ENCODE measurements at places on chromosomes 5 and 9.

DNA sequence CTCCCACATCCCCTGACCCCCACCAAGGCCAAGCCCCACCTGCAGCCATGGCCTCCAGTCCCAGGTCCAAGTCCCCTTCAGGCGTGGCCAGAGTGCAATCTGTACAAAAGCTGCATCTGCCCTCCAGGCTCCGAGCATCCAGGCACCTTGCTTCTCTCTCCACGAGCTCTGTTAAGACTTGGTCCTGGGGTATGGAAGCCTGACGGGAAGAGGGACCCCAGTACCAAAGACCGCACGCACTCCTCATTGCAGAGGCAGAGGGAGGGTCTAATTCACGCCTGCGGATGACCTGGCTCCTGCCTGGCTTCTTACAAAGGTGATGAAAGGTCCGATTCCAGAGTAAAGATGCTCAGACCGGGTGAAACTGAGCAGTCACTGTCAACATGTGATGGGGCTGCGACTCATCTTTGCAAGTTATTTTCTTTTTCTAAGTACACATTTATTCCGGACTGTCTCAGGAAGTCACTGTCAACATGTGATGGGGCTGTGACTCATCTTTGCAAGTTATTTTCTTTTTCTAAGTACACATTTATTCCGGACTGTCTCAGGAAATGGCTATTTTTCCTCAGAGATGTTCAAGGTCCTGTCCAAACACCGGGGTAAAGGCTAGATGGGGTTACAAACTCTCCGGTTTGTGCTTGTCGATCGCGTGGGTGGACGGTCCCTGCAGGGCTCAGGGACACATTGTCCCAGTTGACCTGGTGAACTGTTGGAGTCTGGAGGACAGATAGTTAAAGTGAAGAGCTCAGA, 252.0 kb upstream of the IRX4 start:
- no peak for DNase-seq

DNA sequence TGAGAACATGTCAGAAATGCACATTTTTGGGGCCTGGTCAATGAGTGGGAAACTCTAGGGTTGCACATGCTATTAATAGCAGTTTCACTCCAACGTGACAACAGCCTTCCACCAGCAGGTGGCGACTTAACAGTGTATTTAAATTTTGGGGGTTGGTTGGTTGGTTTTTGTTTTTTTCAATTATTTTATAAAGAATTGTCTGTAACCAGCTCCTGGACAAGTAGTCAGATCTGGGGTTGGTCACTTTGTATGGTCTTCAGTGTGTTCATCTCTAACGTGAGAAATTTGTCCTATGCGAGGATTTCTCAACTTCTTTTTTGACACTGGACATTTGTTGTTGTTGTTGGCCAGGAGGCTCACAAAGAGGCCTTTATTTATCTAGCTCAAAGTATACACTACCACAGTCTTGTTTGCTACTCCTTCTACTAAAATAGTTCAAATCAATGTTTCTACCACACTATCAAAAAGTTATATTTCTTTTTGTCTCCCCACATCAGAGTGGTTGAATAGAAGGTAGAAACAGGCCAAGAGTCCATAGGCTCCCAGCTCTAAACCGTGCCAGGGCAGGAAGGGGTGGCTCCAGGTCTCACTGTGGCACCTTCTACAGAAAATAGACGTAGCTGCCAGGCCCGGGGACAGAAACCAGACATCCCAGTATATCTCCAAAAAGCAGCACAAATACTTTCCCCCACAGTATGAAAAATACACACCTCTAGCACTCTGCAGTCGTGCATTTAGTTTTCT, 110.4 kb downstream of the TRPM6 start:
- no peak for DNase-seq

- DNase-seq: no peak
Measured at GRCh38 chr5:61230492-61230891, 68.2 kb upstream of the SMIM15 start.

DNA sequence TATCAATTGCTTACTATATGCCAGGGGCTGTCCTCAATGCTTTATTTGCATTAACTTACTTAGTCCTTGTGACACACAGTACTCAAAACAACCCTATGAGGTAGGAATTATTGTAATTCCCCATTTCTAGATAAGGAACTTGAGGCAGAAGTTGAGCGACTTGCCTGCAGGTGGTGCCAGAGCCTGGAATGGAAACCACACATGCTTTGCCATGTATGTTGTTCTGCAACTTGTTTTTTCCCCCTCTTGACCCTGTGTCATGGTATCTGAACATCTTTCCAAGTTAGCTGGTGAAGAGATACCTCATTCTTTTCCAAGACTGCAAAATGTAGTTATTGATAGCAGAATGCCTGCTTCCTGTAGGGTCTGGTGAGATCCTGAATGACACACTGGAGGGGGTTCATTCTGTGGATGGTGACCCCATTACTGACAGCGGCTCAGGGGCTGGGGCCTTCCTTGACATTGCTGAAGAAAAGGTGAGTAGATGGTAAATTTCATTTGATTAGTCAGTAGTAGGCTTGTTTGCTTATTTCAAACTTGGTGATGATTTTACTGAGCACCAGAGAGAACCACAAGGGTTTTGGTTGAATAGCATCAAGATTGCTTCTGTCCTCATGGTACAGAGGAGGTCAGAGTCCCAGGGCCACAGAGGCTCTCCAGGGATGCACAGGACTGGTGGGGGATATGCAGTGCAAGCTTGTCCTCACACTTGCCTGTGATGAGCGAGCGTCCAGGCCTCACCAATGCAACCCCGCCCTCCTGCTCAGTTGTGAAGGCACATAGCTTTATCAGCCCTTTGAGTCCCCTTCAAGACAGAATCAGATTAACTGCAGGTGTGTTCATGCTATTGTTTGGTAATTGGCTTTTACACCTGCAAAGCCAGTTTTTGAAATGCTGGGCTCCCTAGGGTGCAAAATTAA, 57.0 kb downstream of the COL15A1 start:
- DNase-seq: no peak

DNA sequence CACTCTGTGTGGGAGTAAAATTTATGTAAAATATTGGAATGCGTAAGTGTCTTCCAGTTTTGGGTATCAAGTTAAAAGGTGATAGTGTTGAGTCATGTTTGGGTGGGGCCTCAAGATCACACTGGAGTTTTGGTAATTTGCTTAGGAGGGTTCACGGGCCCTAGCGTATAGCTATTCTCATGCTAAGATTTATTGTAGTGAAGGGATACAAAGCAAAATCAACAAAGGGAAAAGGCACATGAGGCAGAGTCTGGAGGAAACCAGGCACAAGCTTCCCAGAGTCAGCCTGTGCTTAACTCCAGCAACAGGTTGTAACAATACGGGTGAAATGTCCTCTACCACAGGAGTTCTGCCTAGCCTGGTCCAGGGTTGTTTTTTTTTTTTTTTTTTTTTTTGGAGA, 20.2 kb downstream of the HSPA4 start:
- DNase-seq: no peak

- DNase-seq: no peak
Measured at GRCh38 chr5:96807075-96807654, 580 bp downstream of the ERAP1 start.

- no peak for DNase-seq
Measured at GRCh38 chr5:29131285-29131684, 2062.2 kb upstream of the CDH6 start.

DNA sequence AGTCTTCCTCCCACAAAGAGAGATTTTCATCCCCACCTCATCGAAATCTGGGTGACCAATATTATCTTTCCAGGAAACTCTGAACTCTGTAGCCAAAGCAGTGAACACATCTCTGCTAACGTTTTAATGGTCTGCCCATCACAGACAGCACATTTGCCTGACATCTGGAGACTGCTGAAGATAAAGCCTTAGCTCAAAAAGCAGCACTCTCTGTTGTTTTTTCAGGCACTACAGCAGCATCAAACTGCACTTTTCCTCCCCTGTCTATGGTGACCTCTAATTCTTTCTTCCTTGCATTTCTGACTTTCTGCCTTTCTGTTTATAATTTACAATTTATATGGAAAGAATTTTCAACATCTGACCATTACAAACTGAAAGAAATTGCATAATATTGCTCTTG, 66.8 kb downstream of the RAB3C start:
- DNase-seq: no peak

DNA sequence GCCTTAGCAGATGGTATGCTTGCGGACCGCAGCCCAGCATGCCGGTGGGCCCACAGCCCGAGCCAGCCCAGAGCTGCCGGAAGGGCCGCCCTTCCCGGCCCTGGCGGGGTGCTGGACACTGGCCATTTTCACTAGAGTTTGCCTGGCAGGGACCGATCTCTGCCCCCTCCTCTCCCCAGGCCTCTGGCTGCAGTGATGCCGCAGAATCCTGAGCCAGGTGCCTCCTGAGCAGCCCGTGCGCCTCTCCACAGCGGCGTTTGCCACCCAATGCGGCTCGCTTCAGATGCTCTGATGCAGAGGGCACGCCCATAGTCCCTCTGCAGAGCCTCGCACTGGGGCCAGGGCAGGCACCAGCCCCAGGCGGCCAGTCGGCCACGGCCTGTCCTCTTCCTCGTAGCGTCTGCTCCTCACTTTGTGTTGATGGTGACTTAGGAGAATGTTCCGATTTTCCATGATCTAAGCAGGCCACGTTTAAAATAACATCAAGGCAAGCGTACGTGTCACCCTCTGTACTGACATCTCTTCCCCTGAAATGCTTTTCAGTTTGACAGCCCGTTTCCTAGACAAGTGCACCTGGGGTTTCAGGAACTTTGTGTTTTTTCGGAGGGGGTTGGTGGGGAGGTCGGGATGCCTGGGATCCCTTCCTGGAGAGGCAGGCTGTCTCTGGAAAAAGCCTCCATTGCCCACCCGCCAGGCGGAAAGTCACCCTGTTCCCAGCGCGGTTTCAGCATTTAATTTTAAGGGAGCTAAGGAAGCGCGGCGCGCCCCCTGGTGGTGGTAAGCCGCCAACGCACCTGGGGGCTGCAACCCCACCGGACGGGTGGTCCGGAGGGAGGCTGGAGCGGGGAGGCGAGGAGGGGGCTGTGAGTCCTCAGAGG, 29.8 kb upstream of the HMCN2 start:
- DNase-seq: no peak

DNA sequence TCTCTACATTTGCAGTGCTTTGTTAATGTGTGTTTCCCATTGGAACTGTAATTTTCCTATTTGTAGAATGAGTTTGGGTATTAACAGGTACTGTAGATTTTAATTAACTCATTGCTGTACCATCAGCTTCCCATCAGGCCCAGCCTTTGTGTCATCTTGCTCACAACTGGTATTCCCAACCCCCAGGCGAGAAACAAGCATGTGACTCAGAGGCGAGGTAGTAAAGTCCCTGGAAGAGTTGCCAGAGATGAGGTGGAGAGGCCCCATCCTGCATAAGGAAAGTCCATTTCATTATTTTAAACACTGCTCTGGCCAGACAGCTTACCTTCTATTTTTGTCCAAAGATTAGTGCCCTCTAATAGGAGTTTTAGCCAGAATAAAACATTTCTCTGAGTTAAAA, 29.9 kb downstream of the ADCY2 start:
- DNase-seq: no peak

- DNase-seq: no peak
Measured at GRCh38 chr5:81234299-81234698, 1.2 kb downstream of the CKMT2 start.

DNA sequence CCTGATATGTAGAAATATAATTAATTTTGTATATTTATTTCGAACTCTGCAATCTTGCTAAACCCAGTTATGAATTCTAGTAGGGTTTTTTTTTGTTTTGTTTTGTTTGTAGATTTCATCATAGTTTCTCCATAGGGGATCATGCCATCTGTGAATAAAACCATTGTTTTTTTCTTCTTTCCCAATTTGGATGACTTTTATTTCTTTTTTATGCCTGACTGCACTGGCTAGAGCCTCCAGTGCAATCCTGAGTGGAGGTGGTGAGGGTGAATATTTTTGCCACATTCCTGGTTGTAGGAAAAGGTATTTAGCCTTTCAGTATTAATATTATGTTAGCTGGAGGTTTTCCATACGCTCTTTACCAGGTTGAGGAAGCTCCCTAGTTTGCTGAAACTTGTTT, 70.0 kb upstream of the GFPT2 start:
- DNase-seq: peak; percentile 25

DNA sequence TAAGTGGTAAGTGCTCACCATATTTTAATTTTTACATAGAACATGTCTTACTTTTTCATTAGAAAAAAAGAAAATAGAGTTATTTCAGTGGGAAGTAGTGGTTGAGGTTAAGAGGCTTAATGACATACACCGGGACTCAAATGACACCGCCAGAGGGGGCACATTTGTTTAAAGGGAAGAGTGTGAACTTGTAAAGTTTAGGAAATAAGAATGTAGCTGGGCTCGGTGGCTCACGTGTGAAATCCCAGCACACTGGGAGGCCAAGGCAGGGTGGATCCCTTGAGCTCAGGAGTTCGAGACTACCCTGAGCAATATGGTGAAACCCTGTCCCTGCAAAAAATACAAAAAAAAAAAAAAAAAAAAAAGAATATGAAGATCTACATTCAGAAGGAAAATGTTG, 43.4 kb upstream of the TNFAIP8 start:
- no peak for DNase-seq

- no peak for DNase-seq
Measured at GRCh38 chr9:22084336-22085035, 75.4 kb upstream of the CDKN2B start.

DNA sequence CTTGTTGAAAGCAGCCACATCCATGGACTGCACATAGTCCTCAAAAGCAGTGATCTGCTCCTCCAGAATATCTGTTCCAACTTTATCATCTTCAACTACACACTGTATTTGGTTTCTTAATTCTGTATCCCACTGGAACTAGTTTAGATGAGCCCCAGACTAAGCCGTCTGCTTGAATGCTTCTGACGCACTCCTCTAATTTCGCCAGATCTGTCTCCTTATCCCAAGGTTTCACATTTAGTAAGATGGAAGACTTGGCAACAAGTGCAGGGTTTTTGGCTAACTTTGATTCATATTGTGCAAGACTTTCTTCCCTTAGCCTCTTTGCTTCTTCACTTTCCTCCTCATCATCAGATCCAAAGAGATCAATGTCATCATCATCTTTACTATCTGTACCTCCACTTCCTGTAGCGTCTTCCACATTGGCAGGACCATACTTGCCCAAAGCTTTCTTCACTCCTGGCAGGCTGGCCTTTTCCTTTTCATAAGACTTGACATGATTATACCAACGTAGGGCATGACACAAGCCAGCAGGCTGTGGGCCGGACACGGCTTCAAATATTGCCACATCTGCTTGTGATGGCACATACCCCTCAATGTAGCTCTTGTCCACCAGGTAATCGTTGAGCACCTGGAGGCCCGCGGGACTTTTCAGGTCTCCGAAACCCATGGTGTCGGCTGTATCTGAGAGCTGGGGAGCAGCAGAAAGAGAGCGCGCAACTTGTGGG, 56.2 kb upstream of the PIK3R1 start:
- DNase-seq: no peak

- no peak for DNase-seq
Measured at GRCh38 chr5:52007230-52007858, 624.1 kb downstream of the ISL1 start.

GRCh38 chr5:112957036-112957808, 19.4 kb upstream of the DCP2 start:
- DNase-seq: no peak
